ENCODE measurements at places on chromosomes 11 and 22.

GRCh38 chr22:34508797-34509196, 557.2 kb upstream of the ISX start:
- no peak for DNase-seq

- no peak for DNase-seq
Measured at GRCh38 chr11:95154514-95154913, 64.9 kb downstream of the ENDOD1 start.

DNA sequence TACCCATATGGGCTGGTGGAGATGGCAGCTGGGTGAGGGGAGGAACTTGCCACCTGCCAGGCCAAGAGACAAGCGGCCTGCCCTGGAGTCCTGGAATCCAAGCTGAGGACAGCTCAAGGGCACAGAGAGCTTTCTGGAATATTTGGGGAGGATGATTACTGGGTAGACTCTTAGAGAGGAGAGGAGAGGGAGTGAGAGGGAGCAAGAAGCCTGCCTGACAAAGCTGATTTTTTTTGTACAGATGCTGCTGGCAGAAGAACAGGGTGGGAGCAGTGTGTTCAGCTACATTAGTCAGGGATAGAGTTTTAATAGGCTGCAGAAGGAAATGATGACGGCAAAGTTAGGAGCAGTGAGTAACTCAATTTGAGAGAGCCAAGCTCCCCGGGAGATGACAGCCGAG, 299.3 kb downstream of the NXPE2 start:
- no peak for DNase-seq

- DNase-seq, result no peak
Measured at GRCh38 chr11:73743045-73743444, 17.8 kb downstream of the RAB6A start.

GRCh38 chr11:75286826-75287465, 46.4 kb downstream of the TPBGL start:
- DNase-seq, result no peak
